Pulmonary artery endothelial cell (primary cell): ENCODE measurements at places on chromosomes 2 and 18. TPM values are rescaled to one million over a fixed set of nuclear protein-coding genes. Genes with fewer than 3 reads are reported as not detected.

CCDC74B gene
- total RNA-seq = 1.2 and 1.5 TPM in 2 replicates

SERPINB8 gene
- 33.8 and 36.0 TPM in 2 replicates for total RNA-seq

PJVK gene
- 0.46 and 1.3 TPM in 2 replicates for total RNA-seq

SFXN5 gene
- total RNA-seq = 11.1 and 16.1 TPM in 2 replicates

PSMA8 gene
- not detected in 2 replicates for total RNA-seq

ACMSD gene
- not detected in 2 replicates for total RNA-seq

LCT gene
- not detected in 2 replicates for total RNA-seq

ZBTB14 gene
- 12.0 and 12.6 TPM in 2 replicates for total RNA-seq

RAD51AP2 gene
- total RNA-seq = not detected in 2 replicates

PARD6G gene
- 0.56 and 0.99 TPM in 2 replicates for total RNA-seq

CACNB4 gene
- total RNA-seq = 0.13 and 0.21 TPM in 2 replicates

GAD1 gene
- 0.13 and 0.14 TPM in 2 replicates for total RNA-seq
